Hepatocyte (in vitro differentiated cells): ENCODE measurements at places on chromosomes 5 and 9.

- no peaks in the 10 kb centered on the region for H3K36me3 ChIP-seq
- DNase-seq = peak; percentile 28
- no peaks in the 10 kb centered on the region for H3K27me3 ChIP-seq
- peak overlapping the region; percentile 81 for H3K27ac ChIP-seq
- H3K4me1 ChIP-seq = peaks cover 13% of the 10 kb centered on the region
These were observed 9.0 kb downstream of the CCDC69 start for GRCh38 chr5:151214614-151215545.

GRCh38 chr5:124824637-124825158, 78.3 kb upstream of the ZNF608 start:
- no peaks in the 10 kb centered on the region for H3K36me3 ChIP-seq
- no peak for DNase-seq
- no peaks in the 10 kb centered on the region for H3K27me3 ChIP-seq

GRCh38 chr9:80871596-80871995, 817.8 kb downstream of the TLE1 start:
- no peak for DNase-seq
- H3K36me3 ChIP-seq = no peaks in the 10 kb centered on the region
- no peaks in the 10 kb centered on the region for H3K27me3 ChIP-seq
- no peaks in the 10 kb centered on the region for H3K4me1 ChIP-seq

GRCh38 chr9:3138231-3139229, 294.6 kb upstream of the PUM3 start:
- no peak overlapping the region for H3K27ac ChIP-seq
- no peaks in the 10 kb centered on the region for H3K4me1 ChIP-seq
- H3K4me3 ChIP-seq = no peak overlapping the region
- no peaks in the 10 kb centered on the region for H3K27me3 ChIP-seq
- DNase-seq = no peak

GRCh38 chr5:92468295-92468694, 1085.2 kb upstream of the ARRDC3 start:
- H3K4me3 ChIP-seq = no peak overlapping the region
- no peaks in the 10 kb centered on the region for H3K4me1 ChIP-seq
- H3K27me3 ChIP-seq = no peaks in the 10 kb centered on the region
- H3K36me3 ChIP-seq = no peaks in the 10 kb centered on the region

GRCh38 chr9:126436545-126437267, 110.1 kb downstream of the MVB12B start:
- no peaks in the 10 kb centered on the region for H3K36me3 ChIP-seq
- H3K4me3 ChIP-seq = no peak overlapping the region
- DNase-seq = no peak
- H3K27ac ChIP-seq = peak overlapping the region; percentile 26

DNA sequence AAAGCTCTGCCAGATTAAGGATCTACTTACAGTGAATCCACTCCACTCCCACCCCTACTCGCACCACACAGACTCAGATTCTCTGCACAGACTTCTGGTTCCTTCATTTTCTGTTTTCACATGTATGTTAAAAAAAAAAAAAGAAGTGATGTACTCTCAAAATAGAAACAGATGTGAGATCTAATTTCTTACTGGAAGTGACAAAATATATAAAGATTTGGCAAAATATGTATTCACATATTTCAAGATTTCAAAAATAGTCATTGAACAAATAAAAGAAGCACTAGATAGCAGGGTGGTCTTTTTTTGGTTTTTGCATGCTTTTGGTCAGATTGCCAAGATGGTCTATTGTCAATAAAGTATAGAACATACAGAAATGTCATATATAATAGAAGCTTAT, 379.2 kb downstream of the TMEM167A start:
- no peak for DNase-seq
- no peak overlapping the region for H3K27ac ChIP-seq
- no peaks in the 10 kb centered on the region for H3K36me3 ChIP-seq
